Spleen (tissue), 13 donors: ENCODE measurements at places on chromosomes 1 and 21.
A peak's percentile ranks its signal among the peaks of the same experiment; 100 is the strongest.

DNA sequence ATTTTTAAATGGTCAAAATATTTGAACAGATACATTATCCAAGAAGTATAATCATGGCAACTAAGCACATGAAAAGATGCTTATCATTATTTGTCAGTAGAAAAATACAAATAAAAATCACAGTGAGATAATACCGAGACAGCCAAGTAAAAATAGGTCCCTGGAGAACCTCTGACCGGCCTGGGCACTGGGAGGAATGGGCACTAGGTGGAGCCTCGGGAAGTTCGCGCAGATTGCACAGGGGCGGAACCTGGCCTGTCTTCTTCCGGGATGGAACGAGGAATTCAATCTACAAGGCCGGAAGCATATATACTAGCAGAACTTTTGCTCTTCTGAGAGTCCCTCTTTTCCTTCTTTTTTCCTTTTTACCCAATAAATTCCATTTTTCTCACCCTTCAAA is 148.5 kb upstream of the CHRM3 start:
- no peak for DNase-seq

- DNase-seq: no peak
Measured at GRCh38 chr21:29616209-29616751, 317.6 kb downstream of the BACH1 start.

DNA sequence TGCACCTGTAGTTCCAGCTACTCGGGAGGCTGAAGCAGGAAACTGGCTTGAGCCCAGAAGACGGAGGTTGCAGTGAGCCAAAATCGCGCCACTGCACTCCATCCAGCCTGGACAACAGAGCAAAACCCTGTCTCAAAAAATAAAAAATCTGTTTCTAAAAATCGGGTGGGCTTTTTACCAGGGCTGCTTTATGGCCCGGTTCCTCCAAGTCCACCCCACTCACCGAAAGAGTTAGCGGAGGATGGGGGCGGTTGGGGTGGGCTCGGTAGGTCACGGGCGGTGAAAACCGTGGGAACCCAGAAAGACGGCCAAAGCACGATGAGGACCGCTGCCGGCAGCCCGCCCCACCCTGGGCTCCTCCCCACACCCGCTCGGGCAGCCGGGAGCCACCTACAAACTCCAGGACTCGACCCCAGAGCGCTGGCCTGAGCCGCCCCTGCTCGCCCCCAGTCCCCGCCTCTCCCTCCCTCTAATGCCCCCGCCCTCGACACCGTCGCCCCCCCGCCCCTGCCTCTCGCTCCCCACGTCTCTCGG is 846 bp upstream of the PER3 start:
- peak; percentile 92 for DNase-seq

GRCh38 chr1:153141377-153141776 is 9.3 kb downstream of the SPRR2G start:
- DNase-seq: no peak

DNA sequence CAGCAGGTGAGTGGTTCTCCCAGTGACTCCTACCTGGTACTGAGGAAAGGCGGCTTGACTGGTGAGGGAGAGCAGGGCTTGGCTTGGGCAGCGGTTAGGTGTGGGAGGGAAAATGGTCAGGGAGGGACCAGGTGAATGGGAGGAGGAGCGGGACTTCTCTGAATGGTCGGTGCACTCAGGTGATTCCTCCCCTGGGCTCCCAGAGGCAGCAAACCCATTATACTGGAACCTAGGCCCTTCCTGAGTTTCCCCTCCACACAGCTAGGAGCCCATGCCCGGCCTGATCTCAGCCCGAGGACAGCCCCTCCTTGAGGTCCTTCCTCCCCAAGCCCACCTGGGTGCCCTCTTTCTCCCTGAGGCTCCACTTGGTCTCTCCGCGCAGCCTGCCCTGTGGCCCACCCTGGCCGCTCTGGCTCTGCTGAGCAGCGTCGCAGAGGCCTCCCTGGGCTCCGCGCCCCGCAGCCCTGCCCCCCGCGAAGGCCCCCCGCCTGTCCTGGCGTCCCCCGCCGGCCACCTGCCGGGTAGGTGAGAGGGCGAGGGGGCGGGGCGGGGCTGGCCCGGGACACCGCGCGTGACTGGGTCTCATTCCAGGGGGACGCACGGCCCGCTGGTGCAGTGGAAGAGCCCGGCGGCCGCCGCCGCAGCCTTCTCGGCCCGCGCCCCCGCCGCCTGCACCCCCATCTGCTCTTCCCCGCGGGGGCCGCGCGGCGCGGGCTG is 2.3 kb downstream of the ARTN start:
- DNase-seq: no peak

DNA sequence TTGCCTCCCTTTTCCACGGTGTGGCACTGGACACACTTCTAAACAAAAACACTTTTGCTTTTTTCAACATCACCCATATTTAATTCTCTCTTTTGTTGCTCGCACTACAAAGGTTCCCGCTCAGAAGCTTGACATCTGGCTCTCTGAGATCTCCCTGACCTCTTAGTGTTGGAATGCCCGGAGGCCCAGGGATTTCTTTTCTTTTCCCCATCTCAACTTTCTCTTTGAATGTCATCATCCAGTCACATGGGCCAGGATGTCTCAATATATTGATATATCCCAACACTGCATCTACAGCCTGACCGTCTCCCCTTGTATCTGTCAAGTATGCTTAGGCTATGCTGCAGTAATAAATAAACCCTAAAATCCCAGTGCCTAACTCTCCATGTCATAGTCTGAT is 54.3 kb upstream of the DESI2 start:
- DNase-seq: no peak

GRCh38 chr1:20233394-20233793 is 47.1 kb upstream of the PLA2G2C start:
- DNase-seq: no peak

DNA sequence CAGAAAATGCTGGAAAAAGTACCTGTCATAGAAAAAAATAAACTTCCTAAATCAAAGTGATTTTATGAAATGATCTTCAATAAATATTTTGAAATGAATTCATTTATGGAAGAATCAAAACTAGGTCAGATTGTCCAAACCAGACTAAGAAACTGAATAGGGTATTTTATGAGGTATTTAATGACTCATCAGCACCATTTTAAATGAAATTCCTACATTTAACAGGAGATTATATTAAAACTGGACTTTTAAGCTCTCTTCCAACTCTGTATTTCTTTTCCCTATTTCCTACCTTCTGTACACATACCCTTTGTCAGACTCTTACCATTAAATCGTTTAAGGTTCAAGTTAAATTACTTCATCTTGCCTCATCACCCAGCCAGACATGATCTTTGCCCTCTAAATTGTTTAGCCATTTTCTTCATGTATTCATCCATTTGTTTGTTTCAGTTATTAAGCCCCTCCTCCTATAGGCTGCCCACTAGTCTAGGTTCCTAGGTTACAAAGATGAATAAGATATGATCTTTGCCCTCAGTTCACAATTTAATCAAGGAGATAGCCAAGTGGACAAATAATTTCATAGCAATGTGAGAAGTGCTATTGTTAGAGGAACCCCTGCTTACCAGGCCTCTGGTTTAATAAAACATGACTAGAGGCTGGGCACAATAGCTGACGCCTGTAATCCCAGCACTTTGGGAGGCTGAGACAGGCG is 25.0 kb downstream of the TATDN3 start:
- DNase-seq: no peak

DNA sequence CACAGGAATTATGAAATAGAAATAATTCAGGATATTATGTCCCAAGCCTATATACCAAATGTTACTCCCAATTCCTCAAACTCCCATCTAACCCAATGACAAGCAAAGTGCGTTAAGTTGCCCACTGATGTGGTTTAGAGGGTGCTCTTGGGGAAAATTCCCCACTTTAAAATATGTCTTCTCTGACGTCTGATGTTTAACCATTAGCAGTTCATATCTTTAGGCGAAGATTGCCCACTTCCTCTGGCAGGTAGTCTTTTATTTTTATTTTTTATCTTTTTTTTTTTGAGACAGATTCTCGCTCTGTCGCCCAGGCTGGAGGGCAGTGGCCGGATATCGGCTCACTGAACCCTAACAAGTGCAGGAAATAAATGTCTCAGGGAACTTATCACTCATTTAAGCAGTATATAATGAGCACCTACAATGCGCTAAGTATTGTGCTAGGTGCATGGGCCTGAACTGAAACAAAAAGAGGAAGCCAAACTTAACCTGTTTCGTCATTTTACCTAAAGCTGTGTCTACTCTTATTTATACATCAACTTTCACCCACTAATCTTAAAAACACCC is 1.3 kb upstream of the LYST start:
- no peak for DNase-seq

GRCh38 chr1:200479816-200480215 is 70.0 kb upstream of the ZNF281 start:
- DNase-seq: no peak

DNA sequence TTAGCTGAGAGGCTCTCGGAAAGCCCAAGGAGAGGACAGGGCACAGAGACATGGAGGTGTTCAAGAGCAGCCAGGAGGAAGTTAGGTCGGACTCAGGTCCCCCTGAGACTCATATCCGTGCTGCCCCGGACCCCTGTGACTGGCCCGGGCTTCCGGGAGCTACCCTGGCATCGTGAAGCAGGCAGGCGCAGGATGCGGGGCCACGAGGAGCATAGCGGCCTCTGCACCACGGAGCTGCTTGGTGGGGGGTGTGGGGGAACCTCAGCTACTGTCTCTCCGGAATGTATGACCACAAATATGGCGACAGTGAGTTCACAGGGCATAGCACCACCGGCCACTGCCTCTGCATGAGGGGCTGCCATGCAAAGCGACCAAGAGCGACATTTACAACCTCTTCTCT is 112.2 kb upstream of the GUCA2B start:
- no peak for DNase-seq

DNA sequence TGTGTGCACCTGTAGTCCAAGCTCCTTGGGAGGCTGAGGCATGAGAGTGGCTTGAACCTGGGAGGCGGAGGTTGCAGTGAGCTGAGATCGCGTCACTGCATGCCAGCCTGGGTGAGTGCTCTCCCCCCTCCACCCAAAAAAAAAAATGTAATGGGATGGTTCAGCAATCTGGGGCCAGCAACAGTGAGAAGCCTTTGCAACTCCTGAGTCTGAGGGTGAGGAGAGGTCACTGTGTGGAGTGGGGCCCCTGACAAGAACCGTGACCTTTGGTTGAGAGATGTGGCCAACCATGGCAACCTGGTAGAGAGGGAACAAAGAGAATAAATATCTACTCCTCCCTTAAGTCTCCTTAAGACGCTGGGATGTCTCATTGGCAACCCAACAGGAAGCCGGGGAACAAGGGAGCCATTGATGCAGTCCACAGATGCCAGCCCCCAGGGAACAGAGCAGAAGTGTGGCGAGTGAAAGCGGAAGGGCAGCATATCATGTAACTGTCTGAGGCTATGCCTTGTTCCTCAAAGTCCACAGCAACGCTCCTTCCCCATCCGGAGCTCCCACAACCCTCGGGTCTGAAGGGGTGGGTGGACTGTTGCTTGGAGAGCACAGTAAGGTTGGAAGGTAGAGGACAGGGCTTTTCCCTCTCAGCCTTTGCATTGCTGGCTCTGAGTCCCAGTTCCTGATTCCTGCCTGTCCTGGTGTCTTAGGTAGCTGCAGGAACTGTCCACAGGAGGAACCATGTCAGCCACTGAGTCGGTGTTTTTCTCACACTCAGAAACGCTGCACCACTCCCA is 8.3 kb downstream of the TRNP1 start:
- DNase-seq: peak; percentile 89

DNA sequence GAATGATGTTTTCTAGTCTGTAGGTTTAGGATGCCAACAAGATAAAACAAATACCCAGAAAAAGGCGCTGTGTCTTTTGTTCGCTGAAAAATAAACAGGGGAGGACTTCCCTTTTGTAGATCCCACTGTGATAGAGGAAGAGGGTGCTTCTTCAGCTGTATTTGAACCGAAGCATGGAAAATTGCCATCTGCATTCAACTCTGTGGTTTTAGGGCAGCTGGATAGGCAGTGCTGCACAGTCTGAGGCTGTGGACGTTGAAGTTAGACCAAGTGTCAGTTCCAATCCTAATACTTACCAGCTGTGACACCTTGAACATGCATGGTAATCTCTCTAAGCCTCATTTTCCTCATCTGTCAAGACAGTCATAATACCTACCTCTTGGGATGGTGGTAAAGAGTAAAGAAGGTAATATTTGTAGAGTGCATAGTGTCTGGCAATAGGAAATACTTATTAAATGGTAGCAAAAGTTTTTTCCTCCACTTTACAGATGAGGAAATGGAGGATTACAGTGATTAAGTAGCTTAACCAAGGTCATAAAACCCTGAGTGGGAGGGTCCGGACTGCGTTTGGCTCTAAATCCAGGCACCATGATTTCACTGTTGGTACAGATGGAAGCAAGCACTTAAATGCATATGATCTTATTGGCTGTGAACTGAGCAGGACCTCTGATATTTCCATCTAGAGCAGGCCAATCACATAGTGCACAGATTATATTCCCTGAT is 48.5 kb downstream of the UTP25 start:
- DNase-seq: no peak

- DNase-seq: peak; percentile 80
Measured at GRCh38 chr1:234780531-234781162, 170.7 kb upstream of the IRF2BP2 start.
